ENCODE measurements at places on chromosomes 1 and 21.

DNA sequence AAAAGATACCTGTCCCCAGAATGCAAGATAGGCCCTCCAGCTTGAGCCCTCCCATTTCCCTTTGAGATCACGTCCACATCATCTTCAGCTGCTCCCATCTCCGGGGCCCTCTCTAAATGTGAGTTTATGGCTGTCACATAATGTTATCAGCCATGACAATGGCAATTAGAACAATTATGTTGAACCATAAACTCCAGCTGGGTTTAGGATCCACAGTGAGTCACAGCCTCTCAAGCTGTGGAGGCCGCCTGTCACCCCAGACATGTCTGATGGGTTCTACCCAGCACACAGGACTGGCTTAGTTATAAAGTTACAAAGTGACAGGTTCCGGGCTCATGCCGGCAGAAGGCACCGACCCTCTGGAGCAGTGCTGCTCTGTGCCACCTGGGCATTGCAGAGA is 597.3 kb downstream of the PTPRU start:
- DNase-seq = no peak

DNA sequence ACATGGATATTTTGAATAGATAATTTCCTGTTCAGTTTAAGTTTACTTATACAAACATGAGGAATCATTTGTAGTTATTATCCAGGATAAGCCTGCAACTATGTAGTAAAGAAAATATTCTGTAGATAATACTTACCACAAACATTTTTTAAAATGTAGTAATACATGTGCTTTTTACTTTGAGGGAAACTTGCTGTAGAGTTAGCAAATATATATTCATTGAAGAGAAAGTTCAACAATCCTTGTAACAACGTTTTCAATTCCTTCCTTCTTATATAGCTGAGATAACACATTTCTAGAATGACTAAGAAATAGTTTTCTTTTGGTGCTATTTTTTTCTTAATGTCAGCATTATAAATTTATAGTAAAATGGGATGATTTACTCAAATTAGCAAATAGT is 664.6 kb upstream of the ADAMTS5 start:
- DNase-seq = no peak

GRCh38 chr1:212518188-212519054 is 85.7 kb downstream of the NENF start:
- DNase-seq = no peak

DNA sequence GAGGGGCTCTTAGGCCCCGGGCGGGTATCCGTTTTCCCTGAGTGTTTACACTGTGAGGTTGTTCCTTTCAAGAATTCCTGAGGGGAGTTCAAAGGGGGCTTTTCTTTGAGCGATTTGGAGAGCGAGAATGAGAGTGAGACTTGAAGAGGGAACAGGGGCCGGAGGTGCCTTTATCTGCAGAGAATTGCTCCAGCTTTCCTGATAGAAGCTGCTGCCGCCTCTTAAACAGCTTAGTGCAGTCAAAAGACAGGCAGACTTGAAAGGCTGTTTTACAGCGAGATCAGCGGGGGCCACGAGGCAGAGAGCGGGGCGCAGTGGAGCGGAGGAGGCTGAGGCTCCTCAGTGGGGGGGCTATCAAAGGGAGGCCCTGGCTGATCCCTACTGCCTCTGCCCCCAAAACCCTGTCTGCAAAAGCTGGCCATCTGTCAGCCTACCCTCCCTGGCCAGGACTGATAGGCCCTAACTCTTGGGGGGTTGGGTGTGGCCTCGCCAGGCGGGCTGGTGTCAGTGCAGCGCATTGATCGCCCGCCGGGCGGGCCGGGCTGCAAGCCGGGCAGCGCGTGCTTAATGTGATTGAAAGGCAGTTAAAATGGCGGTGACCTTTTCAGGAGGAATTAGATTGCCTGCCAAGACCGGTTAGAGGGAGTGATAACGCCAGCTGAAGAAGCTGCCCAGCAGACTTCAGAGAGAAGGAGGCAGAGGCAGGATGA is 36.4 kb downstream of the TMEM53 start:
- no peak for DNase-seq

DNA sequence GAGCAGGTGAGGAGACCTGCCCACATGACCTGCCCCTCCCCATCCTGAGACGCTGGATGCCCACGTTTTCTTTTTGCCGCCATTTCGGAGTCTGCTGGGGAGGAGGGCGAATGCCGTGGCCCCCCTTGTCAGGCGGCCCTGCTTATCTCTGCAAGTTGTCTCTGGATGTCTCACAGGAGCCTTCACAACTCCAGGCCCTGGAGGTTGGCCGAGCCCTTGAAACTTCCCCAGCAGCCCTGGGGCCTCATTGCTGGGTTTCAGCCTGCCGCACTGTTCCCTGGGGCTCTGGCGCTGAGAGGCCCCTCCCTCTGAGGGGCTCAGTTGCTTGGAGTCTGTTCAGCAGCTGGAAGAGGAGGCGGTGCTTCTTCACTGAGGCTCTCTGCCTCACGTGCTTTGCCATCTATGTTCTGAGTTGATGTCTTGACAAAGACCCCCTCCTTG is 29.8 kb upstream of the ZBTB21 start:
- DNase-seq = no peak

DNA sequence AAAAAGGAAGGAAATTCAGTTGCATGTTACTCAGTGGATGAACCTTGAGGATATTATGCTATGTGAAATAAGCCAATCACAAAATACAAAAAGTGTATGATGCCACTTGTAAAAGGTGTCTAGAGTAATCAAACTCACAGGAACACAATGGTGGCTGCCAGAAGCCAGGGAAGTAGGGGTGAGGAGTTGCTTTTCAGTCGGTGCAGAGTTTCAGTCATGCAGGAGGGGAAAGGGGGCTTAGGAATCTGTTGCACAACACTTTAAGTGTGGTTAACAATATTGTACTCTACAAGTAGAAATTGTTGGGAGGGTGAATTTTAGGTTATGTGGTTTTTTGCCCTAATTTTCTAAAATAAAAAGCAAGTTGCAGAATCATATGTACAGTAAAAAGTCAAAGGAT is 184.2 kb upstream of the RAB4A start:
- DNase-seq = no peak

DNA sequence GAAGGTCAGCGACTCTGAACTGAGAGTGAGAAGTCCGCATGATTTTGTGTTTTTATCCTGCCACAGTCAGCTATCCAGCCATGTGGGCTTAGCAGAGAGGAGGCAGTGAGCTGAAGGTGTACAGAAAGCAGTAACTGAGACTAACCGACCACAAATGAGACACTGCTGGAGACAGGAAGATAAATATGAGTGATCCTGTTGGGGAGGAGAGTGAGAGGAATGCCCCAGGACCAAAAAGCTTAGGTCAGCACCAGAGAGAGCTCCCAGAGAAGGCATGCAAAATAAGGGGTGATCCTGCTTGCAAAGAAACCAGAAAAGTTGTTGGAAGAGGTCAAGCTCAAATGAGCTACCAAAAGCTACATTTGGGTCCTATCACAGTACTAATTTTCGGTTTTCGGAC is 63.7 kb downstream of the HLCS start:
- DNase-seq = no peak

DNA sequence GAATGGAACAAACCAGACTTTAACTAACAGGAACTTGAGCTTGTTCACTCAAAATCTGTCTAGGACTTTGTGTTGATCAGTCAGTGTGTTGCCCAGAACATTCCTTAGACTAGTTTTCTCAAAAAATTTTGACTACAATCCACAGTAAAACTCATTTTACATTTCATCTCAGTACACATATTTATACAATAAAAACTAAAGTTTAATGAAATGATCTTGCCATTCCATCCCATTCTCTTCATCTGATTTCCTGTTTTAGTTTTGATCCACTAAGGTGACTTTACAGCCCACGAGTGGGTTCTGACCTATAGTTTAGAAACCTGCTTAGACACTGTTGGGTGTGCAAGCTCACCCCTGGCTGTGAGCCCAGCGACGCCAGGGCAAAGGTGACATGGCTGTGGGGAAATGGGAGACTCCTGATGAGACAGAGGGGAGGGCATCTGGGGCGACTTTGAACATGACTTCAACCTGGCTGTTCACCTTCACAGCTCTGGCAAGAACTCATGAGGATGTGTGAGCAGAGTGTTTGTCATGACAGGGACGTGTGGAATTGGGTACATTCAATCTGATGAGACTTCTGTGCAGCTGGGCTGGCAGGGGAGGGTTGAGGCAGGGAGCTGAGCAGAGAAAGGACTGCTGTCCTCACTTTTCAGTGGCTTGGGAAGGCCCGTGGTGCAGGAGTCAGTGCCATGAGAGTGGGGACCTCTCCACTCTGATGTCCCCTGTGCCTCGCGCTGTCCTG is 40.6 kb downstream of the LHX4 start:
- no peak for DNase-seq

- no peak for DNase-seq
Observed at GRCh38 chr1:7657287-7658016, 113.6 kb upstream of the VAMP3 start.

GRCh38 chr1:47781171-47781959 is 215.8 kb downstream of the TRABD2B start:
- DNase-seq = no peak

- DNase-seq = no peak
Observed at GRCh38 chr1:226210571-226211176, 12.8 kb upstream of the MIXL1 start.

DNA sequence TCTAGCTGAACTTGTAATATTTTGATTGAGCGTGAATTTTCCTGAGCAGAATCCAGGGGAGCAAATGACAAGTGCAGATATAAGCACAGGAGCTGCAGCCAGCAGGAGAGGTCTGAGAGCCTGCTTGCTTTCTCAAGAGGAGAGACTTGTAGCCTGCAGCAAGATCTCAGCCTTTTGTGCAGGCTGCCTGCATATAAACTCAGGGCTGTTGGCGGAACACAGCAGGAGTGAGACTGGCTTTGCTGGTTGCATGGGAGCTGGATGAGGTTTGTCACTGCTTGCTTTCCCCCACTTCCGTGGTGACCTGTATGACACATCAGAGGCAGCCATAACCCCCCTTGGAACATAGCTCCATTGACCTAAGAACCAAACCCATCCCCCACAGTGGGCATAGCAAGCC is 725.4 kb upstream of the RGS18 start:
- no peak for DNase-seq

DNA sequence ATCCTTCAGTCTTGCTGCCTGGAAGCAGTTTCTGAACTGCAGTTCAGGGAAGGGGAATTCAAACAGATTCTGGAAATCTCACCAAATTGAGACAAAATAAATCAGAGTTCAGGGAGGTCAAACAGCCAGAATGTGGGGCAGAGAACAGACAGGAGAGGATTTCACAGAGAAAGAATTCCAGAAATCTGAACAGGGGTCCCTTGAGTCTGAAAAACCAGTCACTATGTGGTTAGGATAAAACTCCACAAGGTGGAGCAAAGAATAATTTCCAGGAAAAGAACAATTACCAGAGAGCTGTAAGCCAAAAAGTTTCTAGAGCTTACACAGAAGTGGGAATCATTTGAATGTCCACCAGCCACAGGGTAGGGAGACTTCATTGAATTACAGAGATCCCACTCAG is 84.7 kb downstream of the URB2 start:
- no peak for DNase-seq

DNA sequence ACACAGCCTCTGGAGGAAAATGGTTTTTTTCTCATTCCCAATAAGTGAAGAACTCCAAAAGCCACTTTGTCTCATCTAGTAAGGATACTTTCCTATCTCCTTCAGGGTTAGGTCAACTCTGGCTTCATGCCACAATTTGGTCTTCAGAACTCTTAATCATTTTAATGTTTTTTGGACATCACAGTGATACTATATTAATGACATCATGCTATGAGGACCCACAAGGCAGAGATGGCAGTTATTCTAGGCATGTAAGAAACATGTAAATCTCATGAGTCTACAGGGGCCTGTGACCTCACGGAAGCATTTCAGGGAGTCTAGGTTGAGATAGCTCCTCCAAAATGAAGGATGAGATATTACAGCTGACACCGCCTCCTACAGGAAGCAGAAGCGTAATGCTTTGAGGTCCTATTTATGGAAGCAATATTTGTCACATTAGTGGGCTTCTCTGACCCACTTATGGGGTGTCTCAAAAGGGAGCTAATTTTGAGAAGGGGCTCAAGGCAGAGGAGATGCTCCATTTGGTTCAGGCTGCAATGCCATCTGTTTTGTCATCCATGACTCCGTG is 5.0 kb upstream of the GPR137B start:
- no peak for DNase-seq

- DNase-seq = no peak
Observed at GRCh38 chr1:6935911-6936690, 150.8 kb downstream of the CAMTA1 start.

GRCh38 chr1:11858968-11859871 is 475 bp upstream of the NPPB start:
- no peak for DNase-seq

- DNase-seq = no peak
Observed at GRCh38 chr21:39051588-39051949, 131.7 kb downstream of the PSMG1 start.

GRCh38 chr1:226981838-226982237 is 41.7 kb downstream of the COQ8A start:
- no peak for DNase-seq

DNA sequence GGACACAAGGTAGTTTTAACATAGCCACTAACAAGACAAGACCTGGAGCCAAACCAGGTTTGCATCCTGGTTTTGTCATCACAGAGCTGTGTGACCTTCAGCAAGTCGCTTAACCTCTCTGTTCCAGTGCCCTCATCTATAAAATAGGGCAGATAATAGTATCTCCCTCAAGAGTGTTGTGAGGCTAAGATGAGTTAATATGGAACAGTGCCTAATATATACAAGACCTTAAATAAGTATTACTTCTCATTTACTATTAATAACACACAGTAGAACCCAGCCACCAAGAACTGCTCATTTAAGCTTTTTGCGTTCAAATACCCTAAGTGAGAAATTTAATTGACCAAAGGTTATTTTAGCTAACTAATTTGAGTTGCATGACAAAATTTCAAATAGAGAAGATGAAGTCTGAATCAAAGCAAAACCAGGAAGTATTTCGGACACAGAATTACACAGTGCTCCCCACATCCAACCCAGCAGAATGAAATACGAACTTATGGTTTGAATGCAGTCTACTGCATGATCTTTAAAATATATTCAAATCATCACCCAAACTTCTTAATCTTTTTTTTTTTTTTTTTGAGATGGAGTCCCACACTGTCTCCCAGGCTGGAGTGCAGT is 123.9 kb upstream of the KRTAP19-8 start:
- DNase-seq = no peak

GRCh38 chr1:62613890-62614289 is 16.6 kb downstream of the ANGPTL3 start:
- DNase-seq = no peak

- DNase-seq = no peak
Observed at GRCh38 chr1:19057784-19058475, 101.5 kb upstream of the IFFO2 start.

DNA sequence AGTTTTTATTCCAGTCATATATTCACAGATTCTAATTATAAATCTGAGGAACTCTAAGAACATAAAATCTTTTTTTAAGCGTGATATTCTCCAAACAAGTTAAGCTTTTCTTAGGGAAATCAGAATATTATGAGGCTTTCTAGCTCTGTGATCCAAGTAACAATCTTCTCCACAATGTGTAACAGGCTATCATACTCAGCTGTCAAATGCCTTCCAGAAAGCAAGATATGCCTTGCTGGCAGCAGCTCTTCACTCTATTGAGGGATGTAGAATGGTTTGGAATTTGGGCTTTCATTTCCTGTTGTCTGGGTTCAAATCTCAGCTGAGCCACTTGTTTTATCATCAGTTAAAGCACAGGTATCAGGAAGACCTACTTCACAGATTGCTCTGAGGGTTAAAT is 446.5 kb downstream of the PTBP2 start:
- no peak for DNase-seq

GRCh38 chr1:54287801-54288211 is 87.8 kb downstream of the MRPL37 start:
- no peak for DNase-seq
